Activated naive CD4-positive, alpha-beta T cell treated with anti-CD3 and anti-CD28 coated beads, Interleukin-2, amount 10 ng/mL, durations not matched to agents 5 hours and 36 hours (primary cell): ENCODE measurements at places on chromosomes 2 and 18. TPM values are rescaled to one million over a fixed set of nuclear protein-coding genes. Genes with fewer than 3 reads are reported as not detected.

Gene CD302
- total RNA-seq: 0.50 TPM

Gene PSD4
- total RNA-seq: 290 TPM

Gene LIMS4
- 1.6 TPM for total RNA-seq

Gene ZSCAN30
- total RNA-seq: 18.7 TPM

Gene SERPINB13
- total RNA-seq: not detected
